Fibroblast of the aortic adventitia (primary cell): ENCODE measurements at places on chromosomes 5 and 9. TPM values are rescaled to one million over a fixed set of nuclear protein-coding genes. Genes with fewer than 3 reads are reported as not detected.

DNA sequence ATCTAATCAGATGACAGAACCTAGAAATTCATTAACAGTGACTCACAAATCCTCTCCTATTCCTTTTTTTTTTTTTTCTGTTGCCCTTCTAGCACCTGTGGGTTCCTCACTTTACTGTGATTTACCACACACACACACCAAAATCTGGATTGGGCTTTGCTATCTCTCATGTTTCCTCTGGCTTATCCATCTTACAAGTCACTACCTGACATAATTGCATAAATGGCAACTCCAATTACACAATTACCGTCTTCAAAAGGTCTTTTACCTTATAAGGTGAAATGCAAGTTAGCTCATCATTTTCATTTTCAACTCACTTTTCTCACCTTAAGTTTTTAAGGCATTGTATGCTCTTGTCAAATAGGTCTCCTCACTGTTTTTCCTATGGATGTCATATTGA, 426.3 kb upstream of the MEF2C start:
- DNase-seq = no peak

Gene PCDHGA9
- total RNA-seq = 4.1 and 7.3 TPM in 2 replicates

DNA sequence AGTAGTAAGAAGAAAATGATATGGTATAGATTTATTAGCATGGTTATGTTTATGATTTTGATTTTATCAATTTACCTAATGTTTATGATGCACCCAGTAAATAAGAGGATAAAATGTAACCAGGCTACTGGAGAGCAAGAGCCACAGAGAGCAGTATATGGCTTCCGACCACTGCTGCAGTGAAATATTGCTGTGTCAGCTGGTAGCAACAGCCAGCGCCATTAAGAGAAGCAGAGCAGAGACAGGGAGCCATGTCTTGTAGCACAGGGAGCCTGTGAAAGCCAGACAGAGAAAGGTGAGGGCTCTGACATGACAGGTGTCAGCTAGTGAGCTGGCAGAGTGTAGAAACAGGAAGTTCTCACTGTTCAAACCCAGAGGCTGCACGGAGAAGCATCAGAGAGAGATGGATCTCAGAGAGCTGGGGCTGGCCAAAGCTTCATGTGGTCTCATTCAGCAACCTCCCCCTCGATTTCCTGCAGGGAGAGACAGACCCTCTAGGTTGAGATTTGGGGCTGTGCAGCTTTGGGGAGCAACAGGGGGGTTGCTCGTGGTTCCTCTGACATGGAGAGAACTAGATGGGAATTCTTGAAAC, 202.1 kb downstream of the MED10 start:
- no peak for DNase-seq

GRCh38 chr9:120730654-120731514, 16.6 kb upstream of the MEGF9 start:
- peak; percentile 97 for DNase-seq

DNA sequence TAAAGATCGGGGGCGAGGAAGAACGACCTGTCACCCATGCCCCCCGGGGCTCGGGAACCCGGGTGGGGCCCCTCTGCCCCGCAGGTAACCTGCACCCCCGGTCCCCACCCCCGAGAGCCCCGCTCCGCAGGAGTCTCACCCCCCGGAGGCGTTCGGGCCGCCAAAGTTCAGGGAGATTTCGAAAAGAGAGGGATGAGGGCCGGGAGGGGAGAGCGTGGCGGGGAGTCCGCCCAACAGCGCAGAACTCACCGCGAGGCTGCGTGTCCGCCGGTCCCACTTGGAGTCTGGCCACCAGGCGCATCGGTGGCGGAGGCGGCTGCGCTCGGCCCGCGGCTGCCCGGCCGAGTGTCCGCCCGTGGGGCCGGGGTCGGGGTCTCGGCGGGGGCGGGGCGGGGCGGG, at the start of gene PHF19:
TSS of gene PHF19 (minus strand) at position 347 of the 399 bp plus-strand sequence. CDS start 2,447 bp downstream, outside the sequence.
- DNase-seq = no peak

Gene DMRTA1
- total RNA-seq = 0.81 and 0.90 TPM in 2 replicates

- no peak for DNase-seq
These were observed 167.4 kb downstream of the SLIT3 start for GRCh38 chr5:169133531-169133930.

DNA sequence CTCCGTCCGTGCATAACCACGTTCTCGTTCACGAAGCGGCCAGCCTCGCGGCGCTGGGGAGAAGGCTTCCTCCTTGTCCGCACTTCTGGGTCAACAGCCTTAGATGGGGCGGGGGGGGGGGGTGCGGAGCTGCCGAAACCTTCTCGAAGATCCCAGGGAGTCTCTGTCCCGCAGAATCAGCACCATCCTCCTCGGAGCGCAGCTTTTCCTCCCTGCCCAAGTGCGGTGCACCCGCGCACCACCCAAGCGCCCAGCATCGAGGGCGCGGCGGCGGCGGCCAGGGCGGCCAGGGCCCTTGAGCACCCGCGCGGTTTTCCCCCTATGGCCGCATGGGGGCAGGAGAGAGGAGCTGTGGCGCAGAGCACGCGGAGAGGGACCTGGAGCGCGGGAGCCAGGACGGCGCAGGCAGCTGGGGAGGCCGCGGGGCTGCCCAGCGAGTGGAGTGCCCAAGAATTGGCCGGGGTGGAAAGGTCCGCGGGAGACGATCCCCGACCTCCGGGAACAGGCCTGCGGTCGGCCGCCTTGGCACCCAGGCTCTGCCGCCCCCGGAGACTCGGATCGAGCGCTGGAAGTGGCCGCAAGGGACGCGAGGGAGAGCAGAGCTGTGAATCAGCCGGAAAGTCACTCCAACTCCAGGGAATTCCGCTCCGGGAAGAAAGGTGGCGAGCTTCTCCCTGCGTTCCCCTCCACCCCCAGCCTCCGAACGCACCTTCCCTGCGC, 43.1 kb downstream of the TMEM174 start:
- peak; percentile 73 for DNase-seq

Gene PCDHA5
- total RNA-seq = 0.08 and 0.09 TPM in 2 replicates

GRCh38 chr5:173775261-173776197, 112.6 kb upstream of the CPEB4 start:
- DNase-seq = no peak

Gene HARS2
- 22.7 and 39.0 TPM in 2 replicates for total RNA-seq

DNA sequence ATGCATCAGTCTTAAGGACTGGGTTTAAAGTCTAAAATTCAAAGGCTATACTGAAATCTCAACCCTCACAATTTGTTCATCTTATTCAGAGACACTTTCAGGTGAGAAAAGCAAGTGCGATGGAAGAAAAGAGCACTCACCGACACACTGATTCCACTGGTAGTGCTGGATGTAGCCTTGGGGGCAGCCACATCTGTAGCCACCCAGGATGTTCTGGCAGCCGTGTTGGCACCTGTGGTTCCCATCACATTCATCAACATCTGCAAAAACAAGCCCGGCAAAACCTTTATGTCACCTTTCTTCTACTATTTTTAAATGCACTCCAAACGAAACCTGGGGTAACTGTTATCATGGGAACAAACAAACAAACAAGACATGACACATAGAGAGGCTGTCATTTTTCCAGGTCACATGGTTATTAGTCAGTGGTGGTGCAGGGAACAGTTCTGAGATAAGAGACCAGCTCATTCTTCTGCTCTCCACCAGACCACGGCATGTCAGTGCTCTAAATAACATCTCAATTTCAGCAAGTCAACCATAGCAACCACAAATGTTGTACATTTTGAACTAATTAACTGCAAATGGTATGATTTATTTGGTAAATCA, 188.4 kb downstream of the SLC12A2 start:
- peak; percentile 75 for DNase-seq

DNA sequence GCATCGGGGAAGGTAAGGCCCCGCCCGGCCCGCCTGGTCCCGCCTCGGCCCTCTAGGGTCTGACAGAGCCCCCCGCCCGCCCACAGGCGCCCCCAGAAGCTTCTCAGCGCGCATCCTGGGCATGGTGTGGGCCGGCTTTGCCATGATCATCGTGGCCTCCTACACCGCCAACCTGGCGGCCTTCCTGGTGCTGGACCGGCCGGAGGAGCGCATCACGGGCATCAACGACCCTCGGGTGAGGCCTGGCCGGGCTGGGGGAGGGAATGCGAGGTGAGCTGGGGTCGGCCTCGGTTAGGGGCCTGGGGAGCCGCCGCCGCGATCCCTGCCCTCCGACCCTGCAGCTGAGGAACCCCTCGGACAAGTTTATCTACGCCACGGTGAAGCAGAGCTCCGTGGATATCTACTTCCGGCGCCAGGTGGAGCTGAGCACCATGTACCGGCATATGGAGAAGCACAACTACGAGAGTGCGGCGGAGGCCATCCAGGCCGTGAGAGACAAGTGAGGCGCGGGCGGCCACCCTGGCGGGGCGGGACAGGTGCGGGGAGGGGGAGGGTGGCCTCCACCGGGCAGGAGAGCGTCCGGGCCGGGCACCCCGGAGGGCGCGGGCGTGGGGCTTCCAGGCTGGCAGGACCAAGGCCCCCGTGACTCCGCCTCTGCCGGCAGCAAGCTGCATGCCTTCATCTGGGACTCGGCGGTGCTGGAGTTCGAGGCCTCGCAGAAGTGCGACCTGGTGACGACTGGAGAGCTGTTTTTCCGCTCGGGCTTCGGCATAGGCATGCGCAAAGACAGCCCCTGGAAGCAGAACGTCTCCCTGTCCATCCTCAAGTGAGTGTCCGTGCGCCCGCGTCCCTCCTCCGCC, 7.1 kb downstream of the LRRC26 start:
- peak; percentile 6 for DNase-seq

- peak; percentile 8 for DNase-seq
These were observed 82.7 kb downstream of the HSD17B3 start for GRCh38 chr9:96219026-96219899.

GRCh38 chr9:124394167-124394566, 21.1 kb downstream of the PSMB7 start:
- DNase-seq = no peak

DNA sequence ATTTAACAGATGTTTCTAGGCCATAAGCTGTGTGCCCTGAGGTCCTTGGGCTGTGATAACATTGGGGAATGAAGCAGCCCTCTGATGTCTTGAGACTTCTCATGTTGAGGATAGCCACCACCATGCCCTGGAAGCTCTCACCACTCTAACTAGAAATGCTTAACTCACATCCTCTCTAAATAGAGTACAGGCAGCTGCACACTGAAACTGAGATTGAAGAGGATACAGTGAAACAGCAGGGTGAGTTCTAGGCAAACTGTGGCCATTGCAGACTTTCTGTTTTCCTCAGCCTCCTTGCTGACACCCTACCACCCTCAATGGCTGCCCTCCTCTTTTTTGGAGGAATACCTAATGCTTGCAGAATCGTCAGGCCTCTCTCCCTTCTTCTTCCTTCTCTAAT, 22.4 kb downstream of the UTP15 start:
- DNase-seq = no peak

DNA sequence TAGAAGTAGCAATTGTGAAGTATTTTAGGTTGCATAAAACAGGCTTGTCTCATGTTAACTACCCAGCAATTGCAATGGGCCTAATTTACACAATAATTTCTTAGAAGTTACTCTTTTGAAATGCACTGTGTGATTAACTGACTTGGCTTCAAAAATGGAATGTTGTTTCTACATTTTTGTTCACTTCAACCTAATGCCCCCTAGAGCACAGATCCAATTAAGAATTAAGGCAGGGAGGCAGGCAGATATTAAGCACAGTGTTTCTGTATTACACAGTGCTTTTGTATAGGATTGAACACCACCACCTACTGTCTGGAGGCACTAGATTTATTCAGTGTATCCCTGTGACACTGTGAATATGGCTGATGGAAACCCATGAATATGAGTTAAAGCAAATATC, 302.1 kb downstream of the FBXL17 start:
- DNase-seq = no peak

- DNase-seq = peak; percentile 90
These were observed 20.1 kb upstream of the PFDN1 start for GRCh38 chr5:140322751-140323731.

DNA sequence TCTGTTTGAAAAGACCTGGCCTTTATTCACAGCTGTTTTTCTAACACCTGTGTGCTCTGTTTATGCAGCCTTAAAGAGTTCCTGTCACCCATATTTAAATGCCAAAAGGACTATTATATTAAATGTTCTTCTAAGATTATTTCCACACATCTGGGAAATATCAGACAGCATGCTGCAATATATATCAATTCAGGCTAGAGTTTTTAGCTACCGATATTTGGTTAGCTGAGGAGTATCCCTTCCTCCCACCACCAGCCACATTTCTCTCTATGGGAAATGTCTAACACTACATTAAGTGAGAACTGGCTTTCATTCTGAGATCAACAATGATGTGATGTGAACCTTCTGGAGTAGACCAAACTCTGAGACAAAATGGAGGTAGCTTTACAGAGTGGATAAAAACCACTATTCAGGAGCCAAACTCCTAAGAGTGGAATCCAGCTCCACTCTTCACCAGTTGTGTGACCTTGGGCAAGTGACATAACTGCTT, 509.2 kb downstream of the ZNF608 start:
- no peak for DNase-seq

Gene TSSK1B
- 1.4 TPM in 1 of 2 replicates, not detected in the other for total RNA-seq

DNA sequence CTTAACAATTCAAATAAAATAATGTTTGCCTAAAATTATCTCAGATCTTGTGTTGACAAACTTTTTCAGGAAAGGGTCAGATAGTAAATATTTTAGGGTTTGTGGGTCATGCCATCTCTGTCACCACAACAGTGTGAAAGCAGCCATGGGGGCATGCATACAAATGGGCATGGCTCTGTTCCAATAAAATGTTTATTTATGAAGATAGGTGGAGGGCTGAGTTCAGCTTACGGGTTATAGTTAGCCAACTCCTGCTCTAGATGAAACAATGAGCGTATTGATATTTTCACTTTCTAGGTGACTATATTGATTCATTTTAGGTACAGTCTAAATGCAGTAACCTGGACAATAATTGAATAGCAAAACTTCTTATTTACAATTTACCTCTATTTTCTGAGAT, 533.8 kb upstream of the CLINT1 start:
- no peak for DNase-seq
